ENCODE measurements at places on chromosomes 6 and 20.

- DNase-seq: no peak
Measured at GRCh38 chr6:144214029-144214428, 63.7 kb downstream of the STX11 start.

DNA sequence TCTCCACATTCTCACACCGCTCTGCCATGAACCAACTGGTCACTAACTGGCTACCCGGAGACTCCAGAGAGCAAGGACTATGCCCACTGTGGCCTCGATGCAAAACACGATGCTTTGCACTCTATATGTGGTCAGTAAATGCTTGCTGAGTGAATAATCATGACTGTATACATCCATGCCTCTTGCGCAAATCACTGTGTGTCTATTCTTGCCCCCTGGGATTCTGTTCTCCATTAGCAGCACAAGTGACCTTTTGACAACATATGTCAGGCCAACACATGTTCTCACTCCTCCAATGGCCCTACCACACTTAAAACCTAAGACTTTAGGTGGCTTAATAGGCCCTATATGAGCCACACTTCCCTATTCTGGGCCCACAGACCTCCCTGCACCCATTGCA is 16.9 kb downstream of the KIF16B start:
- no peak for DNase-seq

DNA sequence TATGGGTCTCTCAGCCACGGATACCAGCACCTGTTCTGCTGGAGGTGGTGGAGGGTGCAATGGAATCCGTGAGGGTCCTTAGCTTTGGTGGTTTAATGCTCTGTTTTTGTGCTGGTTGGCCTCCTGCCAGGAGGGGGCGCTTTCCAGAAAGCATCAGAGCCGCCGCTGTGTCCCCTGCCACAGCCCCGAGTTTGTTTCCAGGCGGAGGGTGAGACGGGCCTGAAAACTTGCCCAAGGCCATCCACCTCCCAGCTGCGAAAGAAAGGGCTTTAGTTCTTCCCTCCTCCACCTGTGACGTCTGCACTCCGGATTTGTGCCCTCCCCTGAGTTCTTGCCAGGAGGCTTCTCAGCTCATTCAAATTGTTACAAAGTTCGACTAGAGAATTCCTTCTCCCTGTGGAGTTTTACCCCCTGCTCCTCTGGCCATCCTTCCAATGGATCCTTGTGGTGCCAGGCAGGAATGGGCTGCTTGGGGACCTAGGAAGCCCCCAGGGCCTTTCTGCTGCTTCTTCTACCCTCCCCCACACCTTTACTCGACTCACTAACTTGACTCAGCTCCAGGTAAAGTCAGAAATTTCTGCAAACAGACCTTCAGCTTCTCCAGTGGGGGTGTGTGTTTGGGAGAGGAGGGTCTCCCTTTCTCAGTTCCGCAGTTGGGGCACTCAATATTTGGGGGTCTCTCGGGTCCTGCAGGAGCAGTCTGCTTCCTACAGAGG is 873.7 kb downstream of the KIF16B start:
- no peak for DNase-seq

DNA sequence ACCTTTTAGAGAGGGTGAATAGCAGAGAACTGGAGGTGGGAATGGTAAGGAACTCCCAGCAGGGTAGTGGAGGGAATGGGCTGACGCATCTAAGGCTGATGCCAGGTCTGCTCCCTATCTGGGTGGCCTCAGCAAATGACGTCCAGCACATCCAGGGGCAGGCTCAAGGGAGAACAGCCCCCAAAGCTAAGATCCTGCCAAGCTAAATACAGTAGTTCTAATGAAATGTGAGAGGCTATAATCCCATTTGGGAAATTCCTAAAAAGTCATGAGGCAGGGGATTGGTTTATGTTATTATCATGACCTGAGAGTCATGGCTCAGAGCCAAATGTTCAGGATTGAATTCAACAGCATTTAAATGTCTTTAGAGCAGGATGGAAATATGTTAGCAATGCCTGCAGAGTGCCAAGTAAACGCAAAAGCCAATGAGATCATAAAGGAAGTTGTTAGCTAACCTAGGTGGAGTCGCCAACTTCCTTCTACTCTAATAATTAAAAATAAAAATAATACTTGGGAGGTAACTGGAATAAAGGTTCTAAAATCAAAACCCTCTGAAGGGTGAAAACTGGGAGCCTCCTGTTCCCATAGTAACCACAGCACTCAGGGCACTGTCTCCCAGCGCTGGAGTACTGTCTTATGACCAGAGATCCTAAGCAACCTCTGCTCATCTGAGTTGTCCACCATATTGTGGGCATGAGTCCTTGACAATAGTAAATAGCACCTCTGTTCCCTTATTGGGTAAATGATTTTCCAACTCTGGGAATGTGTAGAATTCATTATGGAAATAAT is 34.8 kb downstream of the IYD start:
- DNase-seq: no peak

DNA sequence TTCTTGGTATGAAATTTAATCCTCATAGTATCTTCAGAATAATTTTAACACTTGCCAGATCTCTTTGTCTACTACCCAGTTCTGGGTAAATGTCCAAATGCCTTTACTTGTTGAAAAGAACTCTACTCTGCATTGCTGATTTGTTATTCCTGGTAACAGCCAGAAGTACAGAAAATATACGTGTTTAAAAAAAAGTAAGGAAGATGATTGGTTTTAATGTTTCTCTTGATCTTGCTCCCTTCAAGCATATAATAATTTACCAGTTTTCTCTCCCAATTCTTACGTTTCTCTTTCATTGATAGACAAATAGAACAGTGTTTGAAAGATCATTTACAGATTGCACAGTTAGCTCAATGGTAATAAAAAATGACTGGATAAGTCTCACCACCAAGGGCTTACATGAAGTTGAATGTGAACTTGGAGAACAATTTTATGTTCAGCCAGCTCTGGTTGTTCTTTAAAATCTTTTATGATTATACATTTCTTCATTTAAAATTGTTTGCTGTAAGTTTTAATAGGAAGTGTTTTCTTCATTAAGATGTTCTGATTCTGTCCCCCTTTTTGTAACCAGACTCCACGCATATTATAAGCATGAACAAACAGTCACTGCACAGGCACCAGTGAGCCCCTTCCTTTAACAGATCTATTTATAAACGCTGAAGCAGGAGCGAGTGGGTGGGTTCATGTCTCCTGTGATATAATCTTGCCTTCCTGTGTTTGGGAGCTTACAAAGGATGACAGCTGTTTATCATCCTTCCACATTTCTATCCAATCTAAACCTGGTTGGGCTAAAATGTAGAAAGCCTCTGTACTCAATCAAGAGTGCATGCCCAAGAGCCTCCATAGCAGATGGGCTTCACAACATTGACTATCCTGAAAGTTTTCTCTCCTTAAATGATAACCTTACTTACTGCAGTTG is 299.5 kb downstream of the PRL start:
- no peak for DNase-seq

GRCh38 chr6:75211920-75212590 is 6.2 kb upstream of the COL12A1 start:
- DNase-seq: no peak

DNA sequence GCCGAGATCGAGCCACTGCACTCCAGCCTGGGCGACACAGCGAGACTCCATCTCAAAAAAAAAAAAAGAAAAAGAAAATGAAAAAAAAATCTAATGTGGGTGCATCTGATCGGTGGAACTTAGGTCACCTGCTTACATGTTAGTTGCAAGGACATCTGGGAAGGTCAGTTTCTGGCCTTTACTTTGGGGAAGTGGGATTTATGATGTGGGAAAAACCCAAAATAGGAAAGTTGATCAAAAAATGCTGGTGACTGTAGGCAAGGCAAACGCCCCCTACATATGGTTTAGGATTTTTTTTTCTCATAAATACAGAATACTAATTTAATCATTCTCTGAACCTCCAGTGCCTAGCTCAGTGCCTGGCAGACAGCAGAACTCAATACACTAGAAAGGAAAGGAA is 69.2 kb upstream of the PIM1 start:
- no peak for DNase-seq

DNA sequence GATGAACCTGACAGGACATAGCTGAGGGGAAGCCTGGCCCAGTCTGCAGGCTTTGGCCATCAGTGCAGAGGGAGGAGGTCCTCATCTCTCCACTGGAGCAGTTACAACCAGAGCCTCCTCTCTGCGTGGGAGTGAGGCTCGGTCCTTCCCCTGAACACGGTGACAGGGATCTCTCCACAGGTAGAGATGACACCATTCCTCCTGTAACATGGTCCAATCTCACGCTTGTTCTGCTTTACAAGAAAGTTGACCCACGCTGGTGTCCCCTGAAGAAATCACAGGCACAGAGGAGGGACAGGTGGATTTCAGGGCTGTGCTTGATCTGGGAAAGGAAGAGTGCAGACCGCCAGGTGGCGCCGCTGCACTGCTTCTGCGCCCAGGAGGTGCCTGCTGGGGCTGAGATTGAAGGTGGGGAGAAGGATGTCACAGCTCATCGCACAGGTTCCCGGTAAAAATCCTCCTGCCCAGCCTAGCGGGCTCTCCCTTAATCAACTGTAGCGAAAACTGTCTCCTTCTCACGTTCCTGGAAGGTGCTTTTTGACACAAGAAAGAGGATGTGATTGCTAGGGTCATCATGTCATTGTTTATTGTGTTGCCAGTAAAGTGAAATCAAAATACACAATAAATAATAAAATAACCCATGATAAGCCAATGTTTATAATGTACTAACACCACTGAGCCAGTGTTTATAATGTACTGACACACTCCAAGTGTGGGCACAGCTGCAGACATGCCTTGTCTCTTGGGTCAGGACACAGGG is 20.4 kb downstream of the HLA-G start:
- peak; percentile 7 for DNase-seq

DNA sequence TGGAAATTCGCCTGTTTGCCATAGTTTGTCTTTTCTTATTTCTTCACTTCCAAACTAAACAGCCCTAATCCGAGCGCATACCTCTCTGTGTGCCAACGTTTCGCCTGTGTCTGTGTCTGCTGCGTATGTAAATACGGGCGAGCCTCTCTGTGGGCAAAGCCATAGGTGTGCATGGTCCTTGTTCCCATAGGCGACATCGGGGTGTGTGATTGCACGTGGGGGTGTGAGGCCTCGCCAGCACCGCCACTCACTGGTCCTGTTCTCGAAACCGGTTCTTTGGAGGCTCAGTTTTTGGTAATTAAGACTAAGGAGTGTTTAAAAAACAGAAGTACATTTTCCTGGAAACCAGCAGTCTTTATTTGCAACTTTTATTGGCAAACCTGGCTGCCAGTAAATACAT is 6.0 kb upstream of the FOXC1 start:
- no peak for DNase-seq

- no peak for DNase-seq
Measured at GRCh38 chr20:12383821-12384220, 466.1 kb downstream of the BTBD3 start.

DNA sequence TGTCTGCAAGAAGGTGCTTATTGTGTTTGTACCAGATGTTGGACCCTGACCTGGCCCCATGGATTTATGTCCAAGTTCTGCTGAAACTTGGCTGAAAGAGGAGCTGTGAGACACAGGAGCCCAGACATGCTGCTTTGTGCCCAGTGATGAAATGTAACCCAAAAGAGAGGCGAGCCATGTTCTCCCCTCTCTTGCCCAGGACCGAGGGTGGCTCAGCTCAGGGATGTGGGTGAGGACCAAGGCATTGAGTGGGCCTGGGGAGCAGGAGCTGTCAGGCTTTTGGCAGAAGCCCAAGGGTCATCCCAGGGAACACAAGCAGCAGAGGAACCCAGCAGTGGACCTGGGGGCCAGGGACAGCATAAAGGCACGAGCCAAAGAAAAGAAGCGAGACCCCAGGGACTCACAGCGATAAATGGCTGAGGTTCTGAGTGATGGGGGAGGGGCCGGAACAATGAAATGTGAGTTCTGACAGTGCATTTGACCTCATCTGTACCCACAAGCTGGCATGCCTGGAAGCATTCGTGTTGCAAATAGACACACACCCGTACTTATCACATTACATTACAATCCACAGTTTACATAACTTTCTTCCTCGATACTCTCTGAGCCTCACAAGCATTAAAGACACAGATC is 363.4 kb upstream of the JARID2 start:
- no peak for DNase-seq

DNA sequence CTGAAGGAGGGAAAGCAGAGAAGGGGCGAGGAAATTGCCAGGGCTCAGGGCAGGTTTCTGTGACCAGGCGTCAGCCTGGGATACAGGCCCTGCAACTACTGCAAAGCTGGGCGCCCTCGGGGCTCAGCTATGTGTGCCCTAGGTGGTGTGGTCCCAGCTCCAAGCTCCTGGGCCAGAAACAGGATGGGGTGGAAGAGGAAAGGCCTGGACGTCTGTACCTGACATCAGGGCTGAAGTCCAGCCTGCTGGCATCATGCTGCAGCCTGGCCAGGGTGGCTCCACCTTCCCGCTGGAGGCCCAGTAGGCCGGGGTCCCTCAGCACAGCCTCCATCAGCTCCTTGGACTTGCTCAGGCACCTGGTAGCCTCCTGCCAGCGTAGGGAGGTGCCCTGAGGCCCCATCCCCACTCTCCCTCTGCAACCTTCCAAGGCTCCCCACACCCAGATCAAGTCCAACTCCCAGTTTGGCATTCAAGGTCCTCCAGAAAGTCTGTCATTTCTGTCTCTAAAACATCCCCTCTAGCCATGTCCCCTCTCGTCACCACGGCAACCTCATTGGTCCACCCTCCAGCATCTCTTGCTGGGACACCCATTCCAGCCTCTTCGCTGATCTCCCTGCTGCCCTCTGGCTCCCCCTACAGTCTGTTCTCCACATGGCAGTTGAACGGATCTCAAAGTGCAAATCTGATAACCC is 38.2 kb downstream of the KIAA1755 start:
- DNase-seq: no peak

GRCh38 chr6:110946498-110946897 is 12.0 kb upstream of the GTF3C6 start:
- DNase-seq: no peak

GRCh38 chr6:145506565-145506964 is 228.8 kb downstream of the EPM2A start:
- no peak for DNase-seq

GRCh38 chr6:157343732-157344131 is 20.4 kb upstream of the TMEM242 start:
- DNase-seq: no peak

DNA sequence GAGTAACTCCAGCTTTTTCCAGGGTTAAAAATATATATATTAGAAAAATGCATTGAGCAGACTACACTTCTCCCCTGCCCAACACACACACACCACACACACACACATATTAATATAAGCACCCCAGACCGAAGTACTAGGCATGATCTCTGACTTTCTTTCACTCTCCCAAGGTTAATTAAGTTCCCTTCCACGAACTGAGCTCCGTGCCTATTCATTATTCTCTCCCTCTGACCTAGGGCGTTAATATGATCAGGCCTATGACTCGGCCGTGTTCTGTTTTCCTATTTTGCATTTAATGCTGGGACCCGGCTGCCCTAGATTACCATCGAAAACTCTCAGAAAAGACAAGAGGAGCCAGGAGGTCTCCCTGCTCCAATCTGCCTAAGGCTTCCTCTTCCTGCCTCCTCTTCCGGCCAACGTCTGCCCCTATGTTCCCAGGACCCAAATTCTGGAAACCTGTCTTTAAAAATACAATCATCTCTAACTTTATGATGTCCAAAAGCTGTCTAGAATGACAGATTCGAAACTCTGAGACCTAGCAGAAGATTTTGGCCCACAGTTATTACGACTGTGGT is 6.1 kb upstream of the POU3F2 start:
- DNase-seq: no peak

Data from GM12864 (cell line).